H7 (cell line): ENCODE measurements at places on chromosomes 6 and 20. TPM values are rescaled to one million over a fixed set of nuclear protein-coding genes. Genes with fewer than 3 reads are reported as not detected.

KIF25 gene
- total RNA-seq, result 0.15 and 0.42 TPM in 2 replicates

MAS1 gene
- total RNA-seq, result under 0.01 TPM in 1 of 2 replicates, not detected in the other

- DNase-seq, result peak; percentile 66
Measured at GRCh38 chr6:43759136-43759906, 10.7 kb upstream of the VEGFA start.

GRCh38 chr6:165726965-165727381 is 63.9 kb upstream of the PDE10A start:
- DNase-seq, result peak; percentile 58
